SHP77 (cell line): ENCODE measurements at places on chromosomes 6 and 20.

DNA sequence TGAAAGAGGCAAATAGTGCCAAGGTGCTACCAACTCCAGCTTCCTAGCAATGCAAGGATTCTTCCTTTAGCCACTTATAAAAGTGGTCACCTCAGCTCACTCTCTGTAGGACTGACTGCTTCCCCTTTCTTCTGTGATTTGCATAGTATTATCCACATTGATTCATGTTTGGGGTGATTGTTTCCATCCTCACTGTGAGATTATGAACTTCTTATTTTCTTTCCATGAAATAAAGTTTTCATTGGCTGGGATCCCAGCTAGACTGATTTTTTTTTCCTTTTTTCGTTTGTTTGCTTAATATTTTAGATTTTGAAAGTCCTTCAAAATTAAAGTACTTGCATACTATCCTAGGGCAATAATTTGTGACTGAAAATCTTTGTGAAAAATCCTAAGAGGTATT, 50.5 kb downstream of the EYA4 start:
- no peak for DNase-seq

DNA sequence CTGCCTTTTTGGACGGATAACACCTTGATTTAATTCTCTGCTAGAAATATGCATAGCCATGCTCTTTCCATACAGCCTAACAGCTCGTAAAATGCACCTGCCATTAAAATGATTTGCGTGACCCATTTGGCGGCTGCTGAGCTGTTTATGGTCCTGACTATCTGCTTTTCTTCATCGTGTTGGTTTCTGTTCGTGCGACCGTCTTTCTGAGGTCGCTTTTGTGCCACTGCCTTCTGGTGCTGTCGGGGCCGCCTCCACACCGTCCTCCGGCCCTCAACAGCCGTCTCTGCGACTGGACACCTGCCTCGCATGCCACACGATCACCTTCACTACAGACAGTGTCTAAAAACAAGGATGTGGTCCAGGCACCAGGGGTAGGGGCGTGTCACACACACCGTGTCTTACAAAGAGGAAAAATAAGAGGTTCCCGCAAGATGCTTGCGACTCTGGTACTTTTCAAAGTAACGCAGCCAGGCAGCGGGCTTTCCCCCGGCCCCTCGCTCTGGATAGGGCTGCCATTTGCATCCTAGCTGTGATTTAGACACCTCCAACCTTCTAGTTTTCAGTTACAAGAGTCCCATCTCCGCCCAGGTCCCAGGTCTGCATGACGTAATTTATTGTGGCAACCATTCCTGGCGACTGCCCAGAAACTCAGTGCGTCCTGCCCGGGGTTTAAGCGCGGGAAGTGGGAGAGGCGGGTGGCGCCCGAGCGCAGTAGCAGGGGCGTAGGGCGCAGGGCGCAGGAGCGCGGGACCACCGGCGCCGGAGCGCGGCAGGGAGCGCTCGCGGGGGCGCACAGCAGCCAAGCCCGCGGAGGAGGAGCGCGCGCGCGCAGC, at the start of gene STMND1:
TSS of gene STMND1 (plus strand) at position 629 of the 836 bp plus-strand sequence. CDS start 208 bp downstream, outside the sequence.
- DNase-seq: no peak

DNA sequence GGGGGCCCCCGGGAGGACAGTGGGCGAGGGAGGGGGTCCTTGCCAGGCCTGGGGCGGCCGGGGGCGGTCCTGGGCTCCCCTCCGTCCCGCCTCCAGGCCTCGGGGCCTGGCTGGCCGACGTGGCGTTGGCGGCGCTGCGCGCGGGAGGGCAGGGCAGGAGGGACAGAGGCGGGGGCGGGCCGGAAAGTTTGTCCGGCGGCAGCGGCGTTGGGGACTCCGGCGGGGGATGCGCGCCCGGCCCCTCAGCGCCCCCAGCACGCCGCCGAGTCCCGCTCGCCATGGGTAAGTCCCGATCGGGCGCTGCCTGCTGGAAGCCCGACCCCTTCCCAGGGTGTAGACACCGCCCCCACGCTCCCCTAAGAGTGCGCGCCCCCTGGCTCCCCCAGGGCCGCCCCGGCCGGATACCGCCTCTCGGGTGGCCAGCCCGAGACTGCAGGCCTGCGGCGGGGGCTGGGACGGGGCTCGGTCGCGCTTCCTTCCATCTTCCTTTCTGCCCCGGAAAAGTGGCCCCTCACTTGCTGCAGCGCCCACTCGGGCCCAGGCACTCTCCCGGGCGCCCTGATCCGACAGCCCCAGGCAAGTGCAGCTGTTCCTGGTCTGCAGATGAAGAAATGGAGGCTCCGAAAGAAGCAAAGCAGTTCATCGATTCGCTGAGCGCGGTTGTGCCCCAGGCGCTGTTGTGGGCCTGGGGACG, at the start of gene SLC2A10:
TSS of gene SLC2A10 (plus strand) at position 191 of the 694 bp plus-strand sequence. CDS start at position 279, 88 bp downstream.
- no peak for DNase-seq

- no peak for DNase-seq
Observed at GRCh38 chr20:61573415-61574305, 321.6 kb downstream of the CDH4 start.

GRCh38 chr6:155227046-155227445, 36.8 kb upstream of the CLDN20 start:
- no peak for DNase-seq

DNA sequence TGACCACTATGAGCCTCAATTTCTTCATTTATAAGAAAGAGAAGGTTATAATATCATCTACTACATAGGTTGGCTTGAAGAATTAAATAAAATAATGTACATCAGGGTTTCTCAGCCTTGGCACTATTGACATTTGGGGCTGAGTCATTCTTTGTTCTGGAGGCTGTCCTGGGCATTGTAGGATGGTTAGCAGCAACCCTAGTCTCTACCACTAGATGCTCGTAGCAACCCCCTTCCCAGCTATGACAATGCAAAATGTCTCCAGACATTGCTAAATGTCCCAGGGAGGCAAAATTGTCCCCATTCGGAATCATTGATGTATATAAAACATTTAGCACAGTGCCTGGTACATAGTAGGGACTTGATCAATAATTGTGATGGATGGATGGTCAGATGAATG, 152.1 kb downstream of the KHDC1L start:
- no peak for DNase-seq

- DNase-seq: no peak
Observed at GRCh38 chr6:166713434-166714186, 86.6 kb upstream of the RPS6KA2 start.

- peak; percentile 10 for DNase-seq
Observed at GRCh38 chr20:32484225-32484957, 100.7 kb downstream of the NOL4L start.

DNA sequence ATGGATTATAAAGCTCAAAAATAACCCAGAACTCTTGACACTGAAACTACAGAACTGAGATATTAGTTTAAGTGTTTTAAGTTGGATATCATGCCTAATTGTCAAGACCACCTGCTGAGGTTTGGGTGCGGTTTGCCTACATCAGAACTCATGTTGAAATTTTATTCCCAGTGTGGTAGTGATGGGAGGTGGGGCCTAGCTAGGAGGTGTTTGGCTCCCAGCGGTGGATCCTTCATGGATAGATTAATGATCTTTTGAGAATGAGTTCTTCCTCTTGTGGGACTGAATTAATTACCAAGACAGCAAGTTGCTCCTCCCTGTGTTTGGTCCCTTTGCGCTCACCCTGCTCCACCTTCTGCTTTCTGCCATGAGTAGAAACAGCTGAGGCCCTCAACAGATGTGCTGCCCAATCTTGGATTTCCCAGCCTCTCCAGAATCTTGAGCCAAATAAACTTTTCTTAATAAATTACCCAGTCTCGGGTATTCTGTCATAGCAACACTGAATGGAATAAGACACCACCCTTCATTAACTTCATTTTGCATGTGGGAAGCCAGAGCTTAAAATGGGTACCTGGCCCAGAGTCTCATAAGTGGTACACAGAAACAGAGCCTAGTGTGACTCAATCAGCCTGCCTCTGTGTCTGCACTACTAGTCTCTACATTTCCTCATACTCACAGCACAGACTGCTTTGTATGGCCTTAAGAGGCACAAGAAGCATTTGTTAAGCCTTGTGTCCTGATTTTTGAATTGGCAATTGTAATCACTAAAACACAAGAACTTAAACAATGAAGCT, 158.4 kb downstream of the IBTK start:
- no peak for DNase-seq

- DNase-seq: peak; percentile 75
Observed at GRCh38 chr6:43668151-43669028, 19.2 kb downstream of the MRPS18A start.

GRCh38 chr6:158698931-158699330, 49.1 kb downstream of the SYTL3 start:
- DNase-seq: no peak

DNA sequence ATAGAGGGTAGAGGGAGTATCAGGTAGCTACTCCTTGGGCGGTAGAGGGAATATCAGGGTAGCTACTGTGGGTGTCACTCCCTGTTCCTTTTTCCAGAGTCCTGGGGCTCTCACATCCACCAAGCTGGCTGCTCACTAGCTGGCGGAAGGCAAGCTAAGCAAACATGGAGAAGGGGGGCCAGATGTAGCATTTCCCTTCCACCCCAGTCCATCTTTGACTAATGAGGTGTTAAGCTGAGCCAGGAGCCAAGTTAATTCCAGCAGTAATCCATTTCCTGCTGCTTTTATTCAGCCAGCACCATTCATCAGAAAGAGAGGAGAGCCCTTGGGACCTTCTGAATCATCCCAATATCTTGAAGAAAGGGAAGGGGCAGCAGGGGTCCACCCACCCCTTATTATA, 330.0 kb downstream of the ZFAND3 start:
- no peak for DNase-seq

DNA sequence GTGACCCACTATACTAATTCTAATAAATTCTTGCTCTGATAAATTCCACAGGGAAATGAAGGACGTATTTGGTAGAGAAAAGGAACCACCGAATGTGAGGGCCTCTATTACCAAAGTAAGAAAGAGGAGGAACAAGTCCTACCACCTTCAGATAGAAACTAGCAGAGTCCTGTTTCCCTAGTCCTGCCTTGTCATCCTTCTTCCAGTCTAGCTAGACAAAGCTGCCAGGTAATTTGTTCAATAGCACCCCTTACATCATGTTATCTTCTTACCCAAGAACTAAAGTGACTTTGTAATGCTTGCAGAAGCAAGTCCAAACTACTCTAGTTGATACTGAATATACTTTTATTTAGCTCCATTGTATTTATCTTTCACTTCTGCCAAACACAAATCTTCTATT, 29.3 kb upstream of the FAM83B start:
- no peak for DNase-seq

DNA sequence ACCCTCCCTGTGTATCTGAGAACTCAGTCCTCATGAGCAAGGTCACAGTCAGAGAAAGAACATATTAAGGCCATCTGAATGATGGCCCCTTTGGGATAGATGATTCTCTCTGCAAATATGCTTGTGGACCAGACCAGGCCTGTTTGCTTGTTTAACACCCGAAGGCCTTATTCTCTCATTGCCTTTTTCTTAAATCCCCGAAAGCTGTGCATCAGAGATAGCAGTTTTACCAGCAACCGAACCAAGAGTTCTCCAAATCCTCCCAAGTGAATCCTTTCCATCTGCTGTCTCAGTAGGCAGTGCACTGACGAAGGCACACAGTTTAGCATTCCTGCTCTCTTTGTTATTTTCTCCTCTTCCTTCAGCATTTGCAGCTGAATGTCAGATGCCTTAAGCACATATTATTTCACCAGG, 79.8 kb downstream of the TRMT6 start:
- DNase-seq: no peak

GRCh38 chr6:9159051-9159450, 723.7 kb upstream of the SLC35B3 start:
- no peak for DNase-seq

DNA sequence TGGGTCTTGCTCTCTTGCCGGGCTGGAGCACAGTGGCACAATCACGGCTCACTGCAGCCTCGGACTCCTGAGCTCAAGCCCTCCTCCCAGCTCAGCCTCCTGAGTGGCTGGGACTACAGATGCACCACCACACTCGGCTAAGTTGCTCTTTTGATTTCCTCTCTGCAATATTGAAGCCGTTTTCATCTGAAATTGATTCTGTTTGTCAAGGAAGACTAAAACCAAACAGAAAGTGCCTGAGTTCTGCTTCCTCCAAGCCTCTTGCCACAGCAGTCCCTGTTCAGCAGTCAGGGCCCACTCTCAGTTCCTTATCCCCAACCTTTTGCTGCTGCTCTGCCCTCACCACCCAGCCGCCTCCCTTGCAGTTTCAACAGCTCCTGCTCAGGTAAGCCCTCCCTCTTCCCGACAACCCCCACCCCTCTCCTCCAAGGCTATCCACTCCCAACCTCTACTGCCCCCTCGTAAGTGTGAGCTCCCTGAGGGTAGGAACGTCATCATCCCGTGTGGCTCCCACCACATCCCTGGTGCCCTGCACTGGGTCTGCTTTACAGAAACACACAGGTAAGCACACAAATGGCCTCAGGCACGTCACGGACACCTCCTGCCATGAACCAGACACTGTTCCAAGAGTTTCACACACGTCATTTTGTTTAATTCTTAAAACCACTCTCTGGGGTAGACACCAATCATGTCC, 70.7 kb upstream of the TAB2 start:
- no peak for DNase-seq

DNA sequence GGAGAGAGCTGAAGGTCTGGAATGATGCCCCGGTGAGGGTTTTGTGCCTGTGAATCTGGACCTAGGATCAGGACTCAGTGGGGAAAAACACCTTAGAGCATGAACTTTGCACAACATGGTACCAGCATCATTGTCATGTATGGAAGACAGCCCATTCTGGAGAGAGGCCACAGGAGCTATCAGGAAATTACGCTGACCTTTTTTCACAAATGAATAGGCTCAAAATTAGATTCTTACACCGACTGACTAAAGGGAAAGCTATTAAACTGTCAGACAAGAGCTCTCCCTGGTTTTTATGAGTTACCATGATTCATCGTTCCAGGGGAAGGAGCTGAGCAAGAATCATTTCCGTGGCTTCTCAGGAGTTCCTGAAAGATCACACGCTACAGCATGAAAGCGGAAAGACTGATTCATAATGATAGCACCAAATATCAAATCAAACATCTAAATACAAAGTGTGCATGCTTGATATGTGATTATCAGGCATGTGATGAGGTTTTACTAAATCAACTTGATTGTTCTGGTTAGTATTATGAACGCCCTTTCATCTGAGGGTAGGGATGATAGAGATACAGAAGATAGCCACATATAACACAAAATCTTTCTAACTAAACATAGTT, 224.9 kb upstream of the SMLR1 start:
- no peak for DNase-seq

DNA sequence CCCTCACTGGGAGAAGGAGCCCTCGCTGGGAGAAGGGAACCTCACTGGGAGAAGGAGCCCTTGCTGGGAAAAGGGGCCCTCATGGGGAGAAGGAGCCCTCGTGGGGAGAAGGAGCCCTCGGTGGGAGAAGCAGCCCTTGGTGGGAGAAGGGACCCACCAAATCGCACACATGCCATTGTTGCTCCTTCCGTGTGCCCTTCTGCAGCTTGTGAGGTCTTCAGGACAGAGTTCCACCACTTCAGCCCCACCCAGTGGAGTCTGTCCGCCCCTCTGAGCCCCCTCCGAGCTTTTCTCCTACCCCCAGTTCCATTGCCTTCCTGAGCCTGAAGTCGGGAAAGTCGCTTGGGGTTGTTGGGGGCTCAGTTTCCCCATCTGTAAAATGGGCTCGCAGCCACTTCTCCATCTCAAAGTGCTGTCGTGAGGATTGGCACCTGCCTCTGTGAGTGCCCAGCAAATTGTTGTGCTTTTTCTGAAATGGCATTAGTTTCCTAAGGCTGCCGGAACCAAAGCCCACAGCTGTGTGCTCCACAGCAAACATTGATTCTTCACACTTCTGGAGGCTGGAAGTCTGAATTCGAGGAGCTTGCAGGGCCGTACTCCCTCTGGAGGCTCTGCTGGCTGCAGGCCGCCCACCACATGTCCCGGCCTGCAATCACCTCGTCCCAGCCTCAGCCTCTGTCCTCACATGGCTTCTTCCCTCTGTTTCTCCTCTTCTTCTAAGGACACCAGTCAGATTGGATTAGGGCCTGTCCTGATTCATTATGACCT, 124.7 kb upstream of the PMEPA1 start:
- no peak for DNase-seq

- no peak for DNase-seq
Observed at GRCh38 chr20:10992731-10993130, 318.9 kb upstream of the JAG1 start.
